ENCODE measurements at places on chromosomes 6 and 20.

DNA sequence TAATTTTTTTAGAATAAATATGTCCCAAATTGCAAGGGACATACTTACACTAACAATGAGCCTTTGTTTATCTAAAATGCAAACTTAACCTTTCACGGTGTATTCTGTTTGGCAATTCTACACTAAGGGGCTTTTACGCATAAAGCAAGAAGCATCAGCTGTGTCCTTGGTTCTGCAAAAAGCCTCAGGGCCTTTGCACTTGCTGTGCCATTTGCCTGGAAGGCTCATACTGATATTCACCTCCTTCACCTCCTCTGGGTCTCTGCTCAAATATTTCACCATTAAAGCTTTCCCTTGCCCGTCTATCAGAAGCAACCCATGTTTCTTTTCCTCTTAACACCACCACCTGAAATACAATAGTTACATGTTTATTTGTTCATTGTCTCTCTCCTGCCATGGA is 8.9 kb upstream of the BMP7 start:
- no peak for DNase-seq

- no peak for DNase-seq
Measured at GRCh38 chr20:51898788-51899187, 96.5 kb upstream of the SALL4 start.

GRCh38 chr20:19284400-19285178 is 72.1 kb downstream of the SLC24A3 start:
- no peak for DNase-seq

- no peak for DNase-seq
Measured at GRCh38 chr6:126361832-126362440, 22.0 kb downstream of the CENPW start.

All from NCI-H446 treated with DMSO at 0.1 percent for 48 hours (cell line).